Activated CD4-positive, alpha-beta T cell treated with anti-CD3 and anti-CD28 coated beads, Interleukin-10, Interleukin-2, amounts not matched to agents 100 ng/mL and 50 ng/mL, durations not matched to agents 16 hours and 8 hours (primary cell): ENCODE measurements at places on chromosomes 7 and 10.

- DNase-seq: peak; percentile 18
Measured at GRCh38 chr7:87127019-87127418, 25.2 kb upstream of the DMTF1 start.

DNA sequence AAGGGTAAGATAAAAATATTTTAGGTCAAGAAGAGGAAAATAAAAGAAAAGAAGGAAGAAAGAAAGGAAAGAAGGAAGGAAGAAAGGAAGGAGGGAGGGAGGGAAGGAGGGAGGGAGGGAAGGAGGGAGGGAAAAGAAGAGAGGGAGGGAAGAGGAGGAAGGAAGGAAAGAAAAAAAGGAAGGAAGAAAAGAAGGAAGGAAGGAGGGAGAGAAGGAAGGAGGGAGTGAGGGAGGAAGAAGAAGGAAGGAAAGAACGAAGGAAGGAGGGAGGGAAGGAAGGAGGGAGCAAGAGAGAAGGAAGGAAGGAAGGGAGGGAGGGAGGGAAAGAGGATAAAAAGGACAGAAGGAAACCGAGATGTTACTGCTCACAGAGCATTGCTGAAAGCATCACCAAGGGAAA is 209.5 kb upstream of the PITRM1 start:
- DNase-seq: no peak

GRCh38 chr7:102061981-102062390 is 224.7 kb upstream of the SH2B2 start:
- DNase-seq: peak; percentile 31

GRCh38 chr10:91287276-91287675 is 66.8 kb downstream of the PCGF5 start:
- no peak for DNase-seq

- no peak for DNase-seq
Measured at GRCh38 chr10:114687459-114687858, 29.4 kb upstream of the ABLIM1 start.

DNA sequence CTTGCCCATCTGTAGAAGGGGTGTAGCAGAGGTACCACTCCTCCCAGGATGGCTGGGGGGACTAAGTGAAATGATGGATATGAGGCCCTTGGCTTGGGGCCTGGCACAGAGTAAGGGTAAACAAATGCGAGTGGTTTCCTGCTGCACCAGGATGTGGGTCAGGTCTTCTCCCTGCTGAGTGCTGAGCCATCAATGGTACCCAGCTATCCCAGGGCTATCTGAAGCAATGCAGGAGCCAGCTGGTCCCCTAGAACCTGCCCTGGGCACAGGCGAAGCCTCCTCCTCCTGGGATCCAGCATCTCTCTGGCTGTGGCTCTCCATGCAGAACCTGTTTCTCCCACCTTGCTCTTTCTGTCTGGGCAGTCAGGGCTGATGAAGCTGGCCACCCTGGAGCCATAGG is 20.9 kb upstream of the GOLGA7B start:
- DNase-seq: no peak

DNA sequence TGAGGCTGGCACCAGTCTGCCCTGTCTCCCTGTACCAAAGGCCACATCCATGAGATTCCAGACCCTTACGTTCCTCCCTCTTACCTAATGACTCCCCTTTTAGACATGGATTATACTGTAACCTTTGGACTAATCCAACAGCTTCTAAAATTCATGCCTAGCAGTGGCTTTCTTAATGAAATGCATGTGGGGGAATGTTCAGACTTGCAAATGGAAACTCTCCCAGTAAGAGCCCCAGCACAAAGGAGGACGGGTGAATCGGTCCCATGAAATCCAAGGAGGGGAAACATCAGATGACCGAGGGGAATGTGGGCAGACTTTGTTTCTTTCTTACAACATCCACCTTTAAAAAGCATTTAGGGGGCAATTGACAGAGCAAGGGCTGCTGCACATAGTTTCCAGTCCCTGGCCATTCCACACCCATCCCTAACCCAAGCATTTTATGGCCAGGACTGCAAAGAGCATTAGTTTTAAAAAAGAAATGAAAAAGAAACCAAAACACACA is 71.5 kb downstream of the COL13A1 start:
- no peak for DNase-seq

DNA sequence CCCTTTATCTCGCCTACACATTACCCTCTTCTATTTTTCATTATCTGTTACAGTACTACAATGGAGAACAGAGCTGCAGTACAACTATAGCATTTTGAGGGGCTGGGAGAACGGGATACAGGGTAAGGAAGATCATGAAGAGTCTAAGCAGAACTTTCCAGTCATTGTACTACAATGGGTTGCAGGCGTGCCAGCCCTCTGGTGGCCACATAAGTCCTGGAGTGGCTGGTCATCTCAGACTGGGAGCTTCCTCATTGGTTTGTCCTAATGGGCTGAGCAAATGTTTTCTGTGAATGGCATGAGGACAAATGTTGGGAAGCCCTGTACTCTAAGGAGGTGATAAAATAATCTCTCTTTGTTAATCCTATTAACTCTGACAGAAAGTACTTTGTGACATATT is 33.0 kb downstream of the TMEM106B start:
- DNase-seq: no peak

- no peak for DNase-seq
Measured at GRCh38 chr10:76576276-76576962, 1061.2 kb downstream of the KCNMA1 start.

DNA sequence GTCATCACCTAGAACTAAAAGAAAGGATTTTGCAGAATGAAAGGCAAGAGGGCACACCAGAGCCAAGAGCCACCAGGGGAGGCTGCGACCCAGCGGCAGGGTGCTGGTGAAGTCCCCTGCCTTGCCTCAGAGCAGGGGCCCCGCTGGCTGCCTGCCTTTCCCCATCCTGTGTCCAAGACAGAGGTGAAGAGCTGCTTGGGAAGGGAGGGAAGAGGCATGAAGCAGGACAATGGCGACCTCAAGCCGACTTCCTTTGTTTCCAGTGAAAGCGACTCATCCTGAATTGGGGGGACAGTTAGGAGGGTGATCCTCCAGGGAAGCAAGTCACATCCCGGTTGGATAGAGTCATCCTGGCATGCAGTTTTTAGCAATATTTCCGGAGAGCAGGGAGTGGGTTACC is 255.5 kb upstream of the YAE1 start:
- no peak for DNase-seq

DNA sequence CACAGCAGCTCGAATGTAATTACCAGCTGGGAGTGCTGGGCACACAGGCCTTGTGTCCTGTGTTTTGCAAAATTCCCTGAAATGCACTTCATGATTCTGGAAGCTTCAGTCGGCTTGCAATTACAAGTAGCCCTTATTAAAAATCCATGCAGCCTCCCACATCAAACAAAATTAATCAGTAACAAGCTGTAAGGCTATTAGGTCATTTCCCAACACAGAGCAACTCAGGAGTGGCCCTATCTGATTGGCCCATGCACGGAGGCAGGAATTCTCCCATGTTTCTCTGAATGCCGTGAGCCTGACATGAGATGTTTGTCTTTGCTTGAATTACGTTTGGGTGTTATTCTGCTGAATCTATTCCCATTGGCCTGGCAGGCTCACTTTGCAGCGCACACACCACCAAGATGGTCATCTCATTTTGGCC is 36.9 kb downstream of the FOXL3 start:
- DNase-seq: no peak

DNA sequence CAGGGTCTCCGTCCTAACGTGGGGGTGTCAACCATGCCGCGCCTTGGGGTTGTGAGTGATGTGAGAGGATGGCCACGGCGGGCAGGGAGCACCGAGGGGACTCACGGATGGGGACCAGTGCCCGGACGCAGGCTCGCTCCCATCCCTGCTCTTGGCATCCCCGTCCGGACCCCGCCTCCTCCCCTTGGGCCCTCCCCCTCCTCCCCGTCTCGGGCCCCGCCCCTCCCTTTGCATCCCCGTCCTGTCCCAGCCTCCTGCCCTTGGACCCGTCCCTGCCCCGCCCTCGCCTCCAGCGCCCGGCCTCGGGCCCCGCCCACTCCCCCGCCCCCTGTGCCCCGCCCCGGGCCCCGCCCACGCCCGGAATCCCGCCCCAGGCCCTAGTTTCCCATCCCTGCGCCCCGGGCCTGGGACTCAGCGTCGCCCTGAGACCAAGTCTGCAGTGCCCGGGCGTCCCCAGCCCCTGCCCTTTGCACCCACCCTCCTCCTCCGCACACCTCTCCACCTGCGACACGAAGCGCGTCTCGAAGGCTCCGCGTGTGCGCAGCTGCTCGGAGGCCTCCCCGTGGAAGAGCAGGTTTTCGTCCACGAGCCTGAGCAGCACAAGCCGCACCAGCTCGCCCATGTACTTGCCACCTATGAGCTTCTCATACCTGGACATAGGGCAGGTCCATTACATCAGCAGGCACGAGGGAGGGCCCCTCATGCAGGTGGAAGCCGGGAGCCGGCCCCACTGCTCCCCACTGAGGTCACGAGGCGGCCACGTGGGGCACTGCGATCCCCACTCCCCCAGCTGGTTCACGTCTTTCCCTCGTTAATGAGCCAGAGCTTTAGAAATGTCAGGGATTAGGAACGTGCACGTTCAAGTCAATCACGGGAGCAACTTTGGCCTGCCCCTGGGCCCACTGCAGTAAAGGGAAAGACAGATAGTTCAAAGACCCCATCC is 5.1 kb upstream of the MYL7 start:
- DNase-seq: peak; percentile 75
